ENCODE measurements at places on chromosomes 12 and 14.

GRCh38 chr12:5963515-5963914 lies 18.5 kb upstream of the ANO2 start:
- no peak for DNase-seq

DNA sequence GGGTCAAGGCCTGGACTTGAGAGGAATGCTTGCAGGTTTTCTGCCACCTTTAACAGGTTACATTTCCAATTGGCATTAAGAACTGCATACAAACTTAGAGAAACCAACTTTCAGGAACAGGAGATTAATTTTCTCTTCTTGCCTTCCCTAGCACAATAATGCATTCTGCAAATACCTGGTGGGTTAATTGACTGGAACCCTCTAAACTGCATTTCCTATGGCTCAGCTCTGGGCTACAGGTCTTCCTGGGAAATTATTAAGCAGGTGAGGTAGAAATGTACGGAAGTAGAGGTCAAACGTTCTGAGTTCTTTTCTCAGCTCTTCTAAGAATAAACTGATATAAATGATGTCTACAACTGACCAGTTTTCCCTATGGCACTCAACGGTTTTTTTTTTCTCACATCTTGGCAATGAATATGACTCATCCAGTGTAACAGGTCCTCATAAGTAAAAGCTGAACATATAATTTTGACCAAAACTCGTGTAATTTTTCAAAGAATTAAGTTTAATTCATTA lies 144.9 kb upstream of the PELI2 start:
- no peak for DNase-seq

DNA sequence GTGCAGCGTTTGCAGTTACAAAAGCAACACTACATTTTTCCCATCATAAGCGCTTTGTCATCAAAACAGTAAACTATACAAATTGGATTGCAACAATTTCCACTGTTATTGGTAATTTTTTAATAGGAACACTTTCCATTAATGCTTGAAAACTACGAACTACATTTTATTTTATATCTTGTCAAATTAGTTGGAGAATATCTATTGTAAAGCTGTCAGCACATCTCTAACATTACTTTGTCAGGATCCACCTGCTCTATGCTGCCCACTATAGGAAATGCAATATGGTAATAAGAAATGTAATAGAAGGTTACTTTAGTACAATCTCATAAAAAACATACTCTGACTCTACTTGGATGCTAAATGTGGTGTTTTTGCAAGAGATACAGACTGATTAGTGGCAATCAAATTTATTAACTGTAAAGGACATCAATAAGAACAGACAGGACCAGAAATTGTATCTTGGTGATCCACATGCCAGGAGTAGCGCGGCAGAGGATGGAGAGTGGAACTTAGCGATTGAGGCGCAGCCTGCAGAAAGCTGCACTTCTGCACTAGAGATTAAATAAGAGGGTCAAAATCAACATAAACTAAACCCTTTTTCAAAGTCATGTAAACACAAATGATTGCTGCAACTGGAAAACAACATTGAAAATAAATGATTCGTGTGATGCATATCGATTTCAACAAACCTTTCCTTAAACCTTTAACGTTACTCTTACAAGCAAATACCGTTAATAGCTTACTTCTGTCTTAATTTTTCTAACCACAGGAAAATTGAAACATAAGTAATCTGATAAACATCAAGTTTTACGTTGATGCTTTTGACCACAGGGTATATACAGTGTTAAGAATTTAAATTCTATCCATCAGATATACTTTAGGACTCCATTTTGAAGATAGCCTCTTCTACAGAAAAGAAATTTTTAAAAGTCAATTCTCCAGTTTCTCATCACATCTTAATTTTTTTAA lies 3.6 kb upstream of the ARID2 start:
- DNase-seq = no peak

DNA sequence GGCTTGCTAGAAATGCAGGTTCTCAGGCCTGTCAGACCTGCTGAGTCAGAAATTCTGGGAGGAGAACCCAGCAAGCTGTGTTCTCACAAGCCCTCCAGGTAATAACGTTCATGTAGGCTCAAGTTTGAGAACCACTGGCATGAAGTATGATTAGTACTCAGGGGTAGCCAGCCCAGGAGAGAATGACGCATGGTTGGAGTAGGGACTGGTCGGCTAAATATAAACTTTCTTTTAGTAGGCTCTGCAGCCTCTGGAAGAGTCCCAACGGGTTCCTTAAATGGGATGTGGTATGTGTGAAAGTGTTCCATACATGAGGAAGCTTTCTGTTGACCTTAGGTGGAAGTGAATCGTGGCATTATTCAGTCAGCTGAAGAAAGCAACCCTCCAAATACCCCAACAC lies 209.3 kb downstream of the SLC41A2 start:
- DNase-seq = no peak

DNA sequence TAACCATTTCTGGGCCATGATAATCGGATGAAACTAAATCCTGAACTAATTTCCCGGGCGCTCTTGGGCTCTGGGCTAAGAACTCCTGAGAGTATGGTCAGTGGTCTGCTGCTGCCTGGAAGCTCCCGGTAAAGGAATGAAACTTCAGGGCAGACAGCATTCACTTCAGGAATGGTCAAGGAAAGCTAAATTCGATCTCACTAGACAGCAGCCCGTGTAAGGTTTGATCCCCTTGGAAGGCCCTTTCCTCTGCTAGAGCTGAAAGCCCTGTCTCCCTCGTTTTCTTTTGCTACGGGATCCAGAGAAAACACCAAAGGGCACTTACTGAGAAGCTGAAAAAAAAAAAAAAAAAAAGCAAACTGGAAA lies 680 bp downstream of the ASB8 start:
- DNase-seq = no peak

DNA sequence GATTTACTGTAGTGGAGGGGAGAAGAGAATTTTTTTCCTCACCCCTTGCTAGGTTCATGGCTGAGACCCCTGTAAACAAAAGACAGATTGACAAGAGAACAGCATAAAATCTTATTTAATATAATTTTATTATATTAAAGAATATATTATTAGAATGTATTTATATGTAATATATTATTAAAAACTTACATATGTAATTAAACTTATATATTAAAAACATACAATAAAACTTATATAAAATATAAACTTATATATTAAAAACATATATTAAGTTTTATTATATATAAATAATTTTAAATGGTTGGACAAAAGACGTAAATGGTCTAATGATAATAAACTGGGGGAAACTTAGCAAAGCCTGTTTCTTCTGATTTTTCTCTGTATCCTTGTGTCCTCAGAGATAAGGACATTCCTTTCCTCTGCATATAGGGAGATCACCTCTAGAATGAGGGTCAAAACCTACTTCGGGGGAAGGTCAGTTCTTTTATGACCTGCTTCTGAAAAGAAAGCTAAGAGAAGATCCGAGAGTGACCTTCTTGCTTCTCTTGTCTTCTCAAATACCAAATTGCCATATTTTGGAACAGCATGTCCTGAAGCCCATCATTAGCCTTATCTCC lies 8.9 kb upstream of the PPM1H start:
- no peak for DNase-seq

GRCh38 chr12:12899530-12900380 lies 8.4 kb downstream of the GPRC5A start:
- no peak for DNase-seq

DNA sequence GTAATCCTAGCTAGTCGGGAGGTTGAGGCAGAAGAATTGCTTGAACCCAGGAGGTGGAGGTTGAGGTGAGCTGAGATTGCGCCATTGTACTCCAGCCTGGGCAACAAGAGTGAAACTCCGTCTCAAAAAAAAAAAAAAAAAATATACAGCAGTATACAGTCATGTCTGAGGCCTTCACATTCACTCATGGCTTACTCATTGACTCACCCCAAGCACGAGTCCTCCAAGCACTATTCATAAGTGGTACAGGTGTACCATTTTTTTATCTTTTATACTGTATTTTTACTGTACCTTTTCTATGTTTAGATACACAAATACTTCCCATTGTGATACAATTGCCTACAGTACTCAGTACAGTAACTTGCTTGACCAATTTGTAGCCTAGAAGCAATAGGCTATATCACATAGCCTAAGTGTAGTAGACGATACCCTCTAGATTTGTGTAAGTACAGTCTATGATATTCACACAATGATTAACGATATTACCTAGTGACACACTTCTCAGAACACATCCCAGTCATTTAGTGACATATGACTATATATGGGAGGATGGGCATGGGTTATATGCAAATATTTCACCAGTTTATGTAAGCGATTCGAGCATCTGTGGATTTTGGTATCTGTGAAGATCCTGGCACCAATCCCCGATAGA lies 12.2 kb downstream of the LLPH start:
- no peak for DNase-seq

DNA sequence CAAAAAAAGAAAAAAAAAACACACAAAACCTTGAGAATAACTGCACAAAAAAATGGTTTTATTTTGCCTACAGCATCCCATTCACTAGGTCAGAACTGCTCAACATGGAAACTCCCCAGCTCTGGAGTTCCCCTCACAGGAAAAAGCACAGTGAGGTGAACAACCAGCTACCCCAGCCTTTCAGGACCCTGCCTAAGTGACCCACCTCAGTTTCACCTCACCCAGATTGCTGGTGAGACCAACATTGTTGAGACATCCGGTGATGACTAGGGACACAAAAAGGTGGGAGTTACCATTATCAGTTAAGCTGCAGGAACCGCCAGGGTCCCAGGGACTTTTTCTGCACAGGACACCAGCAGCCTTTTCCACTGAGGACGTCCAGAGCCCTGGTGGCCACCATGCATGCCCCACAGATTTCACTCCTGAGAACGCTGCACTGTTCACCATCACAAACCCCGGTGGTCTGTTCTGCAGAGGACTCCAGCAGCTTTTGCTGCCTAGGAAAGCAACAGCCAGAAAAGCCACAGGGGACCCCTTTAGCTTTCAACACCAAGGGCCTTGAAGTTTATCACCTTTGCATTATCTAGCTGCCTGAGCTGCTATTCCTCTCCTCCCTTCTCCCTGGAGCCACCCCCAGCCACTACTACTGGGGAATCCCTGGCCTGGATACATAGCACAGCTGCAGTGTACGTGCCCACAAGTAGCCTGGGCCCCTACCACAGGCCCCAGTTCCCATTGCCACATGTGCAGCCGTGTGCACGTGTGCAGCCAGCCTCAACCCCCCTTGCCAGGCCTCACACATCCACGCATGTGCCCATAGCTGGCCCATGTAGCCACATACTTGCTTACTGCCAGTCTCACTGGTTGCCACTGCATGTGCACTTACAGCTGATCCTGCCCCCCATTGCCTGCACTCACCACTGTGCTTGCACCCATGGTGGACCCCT lies 62.5 kb upstream of the FAR2 start:
- DNase-seq = no peak

GRCh38 chr14:50954811-50955372 lies 10.6 kb upstream of the PYGL start:
- DNase-seq = no peak

GRCh38 chr14:36870776-36871175 lies 209.1 kb downstream of the PAX9 start:
- DNase-seq = no peak

DNA sequence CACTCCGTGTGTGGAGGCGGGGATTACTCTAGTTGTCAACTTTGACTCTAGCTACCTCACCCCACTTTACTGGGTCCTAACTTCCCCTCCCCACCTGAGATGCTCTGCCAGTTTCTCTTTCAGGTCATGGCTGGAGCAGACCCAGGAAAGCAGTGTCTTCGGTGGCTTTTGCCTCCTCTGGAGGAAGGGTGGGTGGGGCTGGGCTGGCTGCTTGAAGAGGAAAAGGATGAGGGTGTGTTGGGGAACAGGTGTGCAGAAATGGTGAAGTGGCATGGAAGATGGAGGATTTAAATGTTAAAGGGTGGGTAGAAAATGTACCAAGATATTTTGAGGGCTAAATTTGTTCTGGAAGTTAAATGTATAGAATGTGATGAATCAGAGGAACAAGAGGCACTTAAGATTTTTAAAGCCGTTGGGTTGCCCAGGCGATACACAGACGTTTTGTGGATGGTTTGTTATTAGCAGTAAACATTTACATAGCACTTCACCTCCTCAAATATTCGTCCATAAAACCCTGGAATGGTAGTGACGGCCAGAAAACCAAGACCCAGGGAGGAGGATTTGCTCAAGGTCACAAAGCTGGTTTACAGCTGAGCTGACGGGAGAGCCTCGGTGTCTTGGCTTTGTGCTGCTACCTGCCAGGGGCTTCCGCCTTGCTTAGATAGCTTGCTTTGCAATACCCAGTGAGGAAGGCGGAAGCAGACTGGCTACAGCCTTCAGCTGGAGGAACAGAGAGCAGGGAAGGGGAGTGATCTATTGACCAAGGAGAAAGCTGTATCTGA lies 72.2 kb upstream of the PRMT8 start:
- no peak for DNase-seq

DNA sequence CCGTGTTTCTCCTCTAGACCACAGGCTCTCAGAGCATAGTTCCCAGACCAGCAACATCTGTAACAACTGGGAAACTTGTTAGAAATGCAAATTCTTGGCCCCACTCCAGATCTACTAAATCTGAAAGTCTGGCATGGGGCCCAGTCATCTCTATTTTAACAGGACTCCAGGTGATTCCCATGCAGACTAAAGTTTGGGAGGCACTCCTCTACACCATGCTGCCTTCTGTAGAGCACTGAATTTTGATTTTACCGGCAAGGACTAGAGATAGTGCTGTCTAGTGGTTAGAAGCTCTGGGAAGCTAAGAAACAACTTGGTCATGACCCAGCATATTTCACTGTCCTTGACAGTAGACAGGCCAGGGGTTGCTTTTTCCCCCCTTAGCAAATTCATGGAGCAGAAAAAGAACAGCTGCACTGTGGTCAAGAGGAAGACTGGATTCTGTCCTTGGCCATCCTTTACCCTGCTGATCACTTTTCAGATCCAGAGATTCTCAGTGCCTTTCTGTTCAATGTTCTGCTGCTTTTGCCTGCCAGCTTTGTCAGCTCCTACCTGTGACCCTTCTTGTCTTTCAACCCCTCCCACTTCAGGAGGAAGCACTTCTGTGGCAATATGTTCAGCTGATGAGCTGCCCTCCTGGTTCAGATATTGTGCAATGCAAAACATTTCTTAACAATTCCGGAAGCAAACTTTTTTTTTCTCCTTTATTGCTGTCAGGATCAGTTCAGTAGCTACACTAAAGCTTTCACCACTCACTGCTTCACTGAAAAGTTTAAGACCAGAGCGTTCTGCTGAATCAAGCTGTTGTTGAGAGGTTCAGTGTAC lies 133.8 kb upstream of the NUDT4 start:
- DNase-seq = no peak

GRCh38 chr12:46553911-46554310 lies 181.3 kb upstream of the SLC38A2 start:
- DNase-seq = no peak

DNA sequence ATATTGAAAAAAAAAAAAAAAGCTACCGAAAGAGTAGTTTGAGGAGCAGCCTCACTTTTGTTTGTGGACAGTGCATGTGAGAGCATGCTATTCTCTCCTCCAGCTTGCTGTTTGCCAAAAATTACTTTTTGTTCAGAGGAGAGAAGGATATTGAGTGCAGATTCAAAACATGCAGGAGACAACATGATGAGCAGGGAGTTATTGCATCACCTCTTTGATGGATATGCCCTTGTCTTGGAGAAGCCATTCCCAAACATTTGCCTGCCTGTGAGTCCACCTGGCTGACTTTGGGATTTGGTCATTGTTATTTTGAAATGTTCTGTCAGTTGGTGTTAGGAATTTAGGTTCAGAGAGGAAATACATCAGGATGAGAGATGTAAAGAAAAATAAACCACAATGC lies 2.4 kb downstream of the C12orf75 start:
- no peak for DNase-seq

GRCh38 chr14:103730490-103731035 lies 15.0 kb downstream of the ZFYVE21 start:
- DNase-seq = no peak

- DNase-seq = no peak
Observed at GRCh38 chr14:81989211-81989610, 455.6 kb upstream of the SEL1L start.

Data from stimulated activated CD8-positive, alpha-beta memory T cell treated with anti-CD3 and anti-CD28 coated beads, Interleukin-12 subunit alpha, Interleukin-12 subunit beta, amount 100 ng/mL, for 4 hours (primary cell).